ENCODE measurements at places on chromosomes 11 and 22.

DNA sequence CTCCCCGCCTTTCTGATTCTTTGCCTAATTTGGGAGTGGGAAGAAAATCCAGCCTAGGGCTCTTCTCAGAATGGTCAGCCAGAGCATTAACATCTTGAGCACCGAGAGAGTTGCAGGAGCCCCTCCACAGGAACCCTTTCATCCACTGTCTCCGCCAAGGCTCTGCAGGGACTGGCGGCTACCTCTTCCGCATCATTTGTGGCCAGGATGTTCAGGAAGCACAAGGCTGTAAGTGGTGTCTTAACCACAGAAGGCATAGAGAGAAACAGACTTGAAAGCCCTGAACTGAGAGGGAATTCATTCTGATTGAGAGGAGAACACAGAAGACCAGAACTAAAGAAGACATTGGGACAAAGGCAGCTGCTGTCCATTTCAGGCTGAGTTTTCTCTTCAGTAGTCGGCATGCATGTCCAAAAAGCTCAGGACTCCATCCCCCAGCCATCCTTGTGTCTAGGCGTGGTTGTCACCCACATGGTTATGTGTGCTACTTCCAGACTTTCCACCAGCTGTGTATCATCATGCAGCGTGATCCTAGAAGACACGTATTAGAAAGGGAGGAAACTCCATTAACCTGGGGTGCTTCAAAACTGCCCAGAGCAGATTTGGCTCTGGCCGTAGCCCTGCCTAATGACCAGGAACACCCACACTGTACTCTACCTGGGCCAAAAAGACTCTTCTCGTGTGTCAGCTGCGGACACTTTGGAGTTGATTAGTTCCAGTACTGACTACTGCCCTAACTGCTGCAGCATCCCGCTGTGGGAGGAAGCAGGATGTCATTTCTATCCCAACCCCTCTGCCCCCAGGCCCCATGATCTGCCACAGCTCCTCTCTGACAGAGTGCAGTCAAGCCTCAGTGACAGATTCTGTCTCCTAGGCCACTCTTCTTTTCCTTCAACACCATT lies 725.1 kb downstream of the NTM start:
- DNase-seq, result no peak

- no peak for DNase-seq
Measured at GRCh38 chr22:20438678-20439492, 1.3 kb upstream of the SCARF2 start.

GRCh38 chr22:44752285-44753188 lies at the start of gene ARHGAP8:
TSS of gene ARHGAP8 (plus strand) at chr22:44752575. CDS start at chr22:44786528, 33,953 bp downstream.
- DNase-seq, result no peak

DNA sequence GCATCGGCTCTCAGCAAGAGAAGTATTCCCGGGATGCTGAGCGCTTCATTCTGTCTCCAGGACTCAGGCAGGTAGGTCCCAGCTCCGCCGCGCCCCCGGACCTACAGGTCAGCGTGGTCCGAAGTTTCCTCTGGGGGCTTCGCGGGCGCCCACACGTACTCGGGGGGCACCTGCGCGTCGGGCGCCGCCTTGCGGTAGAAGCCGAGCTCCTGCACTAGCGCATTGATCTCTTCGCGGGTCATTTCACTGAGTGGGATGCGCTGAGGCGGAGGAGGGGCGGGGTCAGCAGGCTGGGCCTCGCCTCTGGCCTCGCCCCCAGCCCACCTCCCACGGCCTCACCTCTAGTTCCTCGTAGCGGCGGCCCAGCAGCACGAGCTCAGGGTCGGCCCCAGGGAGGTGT lies 2.5 kb downstream of the SELENOM start:
- no peak for DNase-seq

DNA sequence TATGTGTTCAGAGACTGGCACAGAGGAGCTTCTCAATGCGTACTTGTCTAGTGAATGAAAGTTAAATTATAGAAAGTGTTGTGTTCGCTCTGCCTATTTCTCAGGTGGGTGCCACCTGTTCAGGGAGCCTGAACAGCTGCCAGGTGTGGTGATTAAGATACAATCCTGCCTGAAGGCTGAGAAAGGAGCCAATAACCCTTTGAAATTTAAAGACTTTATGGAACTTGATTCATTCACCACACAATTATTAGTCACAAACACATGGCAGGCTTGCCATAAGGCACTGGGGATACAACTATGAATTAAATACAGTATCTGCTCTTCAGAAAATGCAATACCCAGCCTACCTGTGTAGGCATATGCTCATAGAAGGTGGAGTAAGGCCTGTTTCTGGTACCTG lies 92.9 kb upstream of the AMOTL1 start:
- DNase-seq, result no peak

DNA sequence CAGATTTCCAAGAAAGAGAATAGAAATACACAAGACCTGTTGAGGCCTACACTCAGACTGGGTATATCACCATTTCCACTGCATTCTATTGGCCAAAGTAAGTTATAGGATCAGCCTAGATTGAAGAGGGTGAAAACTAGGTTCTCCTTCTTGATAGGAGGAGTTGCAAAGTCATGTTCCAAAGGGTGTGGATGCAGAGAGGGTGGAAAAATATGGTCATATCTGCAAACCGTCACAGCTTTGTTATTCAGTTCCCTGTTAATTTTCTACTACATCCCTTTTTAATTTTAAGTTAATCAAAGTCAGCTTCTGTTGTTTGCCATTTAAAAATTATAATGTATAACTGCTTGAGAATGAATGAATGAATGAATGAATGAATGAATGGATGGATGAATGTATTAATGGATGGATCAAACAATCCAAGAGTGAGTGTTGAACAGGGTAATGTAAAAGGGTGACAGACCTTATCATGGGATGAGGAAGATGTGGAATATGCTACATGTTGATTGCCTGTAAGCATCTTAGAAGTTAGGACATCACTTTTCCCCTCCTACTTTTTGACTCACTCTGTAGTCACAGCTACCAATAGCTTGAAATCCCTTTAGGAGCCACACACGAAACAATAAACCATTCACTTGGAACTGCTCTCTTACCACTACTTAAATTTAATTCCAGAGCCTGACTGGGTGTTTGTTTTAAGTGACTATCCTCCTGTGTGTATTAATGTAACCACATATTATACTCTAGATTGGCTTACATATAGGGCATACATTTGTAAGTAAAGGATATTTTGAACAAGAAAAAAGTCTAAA lies 121.5 kb downstream of the CCDC34 start:
- no peak for DNase-seq

DNA sequence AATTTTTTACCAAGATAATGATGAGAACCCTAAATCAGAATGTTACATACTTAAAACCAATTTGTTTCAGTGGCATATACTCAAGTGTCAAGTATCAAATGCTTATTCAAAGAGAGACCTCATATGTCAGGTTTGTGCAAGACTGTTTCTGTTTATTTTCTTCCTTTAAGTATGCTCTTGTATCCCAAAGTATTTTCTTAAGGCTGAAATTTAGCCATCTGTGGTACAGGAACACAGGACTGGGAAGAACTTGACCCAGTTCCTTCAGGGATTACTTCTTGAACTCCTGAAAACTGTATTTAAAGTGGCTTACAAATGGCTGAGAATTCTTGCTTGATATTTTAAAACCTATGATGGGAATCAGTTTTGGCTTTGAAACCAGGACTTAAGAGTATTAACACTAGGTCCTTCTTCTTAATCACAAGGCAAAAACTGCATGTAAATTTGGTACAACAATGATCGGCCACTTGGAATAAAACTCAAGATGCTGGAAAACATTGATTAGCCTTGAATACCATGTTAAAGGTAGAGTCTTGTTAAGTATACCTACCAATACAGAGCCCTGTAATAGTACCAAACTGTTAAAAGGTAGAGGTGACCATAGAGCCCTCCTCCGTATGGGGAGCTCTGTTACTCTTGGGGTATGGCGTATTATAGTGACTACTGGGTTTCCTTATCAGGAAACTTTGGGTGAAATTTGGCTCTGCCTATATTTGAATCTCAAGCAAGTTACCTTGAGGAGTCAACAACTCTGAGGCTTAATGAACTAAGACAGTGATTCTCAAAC lies 95.9 kb downstream of the BLID start:
- no peak for DNase-seq

- DNase-seq, result no peak
Measured at GRCh38 chr11:45152740-45153595, 6.5 kb downstream of the PRDM11 start.

DNA sequence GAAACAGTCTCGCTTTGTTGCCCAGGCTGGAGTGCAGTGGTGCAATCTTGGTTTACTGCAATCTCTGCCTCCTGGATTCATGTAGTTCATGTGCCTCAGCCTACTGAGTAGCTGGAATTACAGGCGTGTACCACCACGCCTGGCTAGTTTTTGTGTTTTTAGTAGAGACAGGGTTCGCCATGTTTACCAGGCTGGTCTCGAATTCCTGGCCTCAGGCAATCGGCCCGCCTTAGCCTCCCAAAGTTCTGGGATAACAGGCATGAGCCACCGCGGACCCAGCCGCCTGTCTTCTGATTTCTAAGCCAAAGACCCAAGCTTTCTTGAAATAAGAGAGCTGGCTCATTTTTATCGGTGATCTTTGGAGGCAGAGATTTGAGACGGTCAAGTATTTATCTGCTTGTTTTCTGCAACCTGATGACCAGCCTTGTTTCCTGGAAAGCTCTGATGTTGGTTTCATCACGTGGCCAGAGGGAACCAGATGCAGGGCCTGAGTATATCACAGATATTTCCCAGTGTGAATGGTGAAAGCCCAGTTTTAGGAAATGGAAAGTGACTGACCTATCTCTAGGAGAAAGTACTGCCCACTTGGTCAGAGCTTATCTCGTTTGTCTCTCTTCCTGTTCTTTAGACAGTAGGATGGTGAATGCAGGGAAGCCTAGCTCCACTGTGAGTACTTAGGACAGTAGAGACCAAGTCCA lies 5.7 kb upstream of the SIDT2 start:
- DNase-seq, result no peak

DNA sequence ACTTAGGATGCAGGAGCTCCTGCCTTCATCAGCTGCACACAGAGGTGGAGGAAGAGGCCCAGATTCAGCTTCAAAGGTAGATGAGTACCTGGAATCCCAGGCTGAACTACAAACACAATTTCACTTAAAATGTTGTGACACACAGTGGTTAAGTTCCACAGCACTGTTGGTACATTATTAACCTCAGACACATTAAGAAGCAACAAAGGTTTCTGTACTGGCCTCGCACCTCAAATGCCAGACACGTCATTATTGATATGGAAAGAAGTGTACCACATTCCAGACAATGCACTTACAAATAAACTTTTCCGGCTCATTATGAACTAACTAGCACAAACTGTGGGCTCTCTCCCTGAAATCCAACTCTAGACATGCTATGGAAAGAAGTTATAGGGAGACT lies 34.6 kb downstream of the PRDM10 start:
- no peak for DNase-seq

- DNase-seq, result no peak
Measured at GRCh38 chr11:119616586-119617339, 112.2 kb downstream of the NECTIN1 start.

- DNase-seq, result no peak
Measured at GRCh38 chr11:107928767-107929507, 689 bp downstream of the RAB39A start.

Measured in activated T-cell treated with anti-CD3 and anti-CD28 coated beads for 48 hours (primary cell).